ENCODE measurements at places on chromosomes 2 and 18.

DNA sequence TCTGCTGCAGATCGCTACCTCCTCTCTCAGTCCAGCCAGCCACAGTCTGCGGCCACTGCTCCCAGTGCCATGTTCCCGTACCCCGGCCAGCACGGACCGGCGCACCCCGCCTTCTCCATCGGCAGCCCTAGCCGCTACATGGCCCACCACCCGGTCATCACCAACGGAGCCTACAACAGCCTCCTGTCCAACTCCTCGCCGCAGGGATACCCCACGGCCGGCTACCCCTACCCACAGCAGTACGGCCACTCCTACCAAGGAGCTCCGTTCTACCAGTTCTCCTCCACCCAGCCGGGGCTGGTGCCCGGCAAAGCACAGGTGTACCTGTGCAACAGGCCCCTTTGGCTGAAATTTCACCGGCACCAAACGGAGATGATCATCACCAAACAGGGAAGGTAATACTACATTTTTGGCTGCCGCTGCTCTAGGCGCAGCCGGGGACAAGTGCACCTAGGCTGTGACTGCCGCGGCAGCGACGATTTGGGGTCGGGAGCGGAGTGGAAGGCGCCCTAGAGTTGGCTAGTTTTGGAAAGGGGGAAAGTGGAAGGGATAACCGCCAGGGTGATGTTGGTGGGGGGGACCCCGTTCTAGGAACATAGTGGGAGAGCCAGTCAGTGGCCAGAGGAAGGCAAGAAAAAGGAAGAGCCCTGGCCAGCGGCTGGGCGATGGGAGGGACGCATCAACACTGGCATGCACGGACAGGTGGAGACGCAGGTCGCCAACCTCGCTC, 776 bp downstream of the TBR1 start:
- peak; percentile 28 for DNase-seq

- DNase-seq = no peak
Observed at GRCh38 chr2:170217778-170218251, 39.9 kb downstream of the MYO3B start.

- peak; percentile 5 for DNase-seq
Observed at GRCh38 chr2:169222665-169223064, 139.7 kb downstream of the LRP2 start.

DNA sequence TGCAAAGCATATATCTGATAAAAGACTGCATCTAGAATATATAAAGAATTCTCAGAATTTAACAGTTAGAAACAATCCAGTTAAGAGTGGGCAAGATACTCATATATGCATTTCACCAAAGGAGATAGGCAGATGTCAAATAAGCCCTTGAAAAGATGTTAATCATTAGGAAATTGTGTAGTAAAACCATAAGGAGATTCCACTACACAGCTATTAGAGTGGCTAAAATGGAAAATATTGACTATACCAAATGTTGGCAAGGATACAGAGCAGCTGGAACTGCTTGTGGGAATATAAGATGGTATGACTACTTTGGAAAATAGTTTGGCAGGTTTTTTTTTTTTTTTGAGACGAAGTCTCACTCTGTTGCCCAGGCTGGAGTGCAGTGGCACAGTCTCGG, 59.5 kb downstream of the CAB39 start:
- no peak for DNase-seq

- no peak for DNase-seq
Observed at GRCh38 chr18:25457126-25457525, 105.2 kb upstream of the ZNF521 start.

DNA sequence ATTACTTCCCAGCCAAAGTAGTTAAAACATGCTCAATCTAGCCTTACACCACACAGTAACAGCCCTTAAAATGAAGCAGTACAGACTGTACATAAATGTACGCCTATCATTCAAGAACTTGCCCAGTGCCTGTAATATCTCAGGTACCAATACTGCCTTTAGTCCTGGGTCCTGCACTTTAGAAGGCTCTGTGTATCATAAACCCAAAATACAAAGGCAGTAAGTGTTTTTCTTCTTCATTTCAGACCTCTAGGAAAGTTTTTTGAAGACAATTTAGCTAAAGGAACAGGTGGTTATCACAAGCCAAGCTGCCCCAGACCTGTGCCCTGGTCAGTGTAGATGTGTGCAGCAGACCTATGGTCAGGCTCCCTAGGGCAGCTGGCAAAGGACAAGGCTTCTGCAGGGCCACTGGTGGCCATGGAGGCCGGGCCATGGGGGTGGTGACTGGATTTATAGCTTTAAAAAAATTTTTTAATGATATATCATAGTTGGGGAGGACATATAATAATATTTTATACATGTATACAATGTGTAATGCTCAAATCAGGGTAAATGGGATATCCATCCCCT, 18.8 kb downstream of the LPIN2 start:
- DNase-seq = no peak

DNA sequence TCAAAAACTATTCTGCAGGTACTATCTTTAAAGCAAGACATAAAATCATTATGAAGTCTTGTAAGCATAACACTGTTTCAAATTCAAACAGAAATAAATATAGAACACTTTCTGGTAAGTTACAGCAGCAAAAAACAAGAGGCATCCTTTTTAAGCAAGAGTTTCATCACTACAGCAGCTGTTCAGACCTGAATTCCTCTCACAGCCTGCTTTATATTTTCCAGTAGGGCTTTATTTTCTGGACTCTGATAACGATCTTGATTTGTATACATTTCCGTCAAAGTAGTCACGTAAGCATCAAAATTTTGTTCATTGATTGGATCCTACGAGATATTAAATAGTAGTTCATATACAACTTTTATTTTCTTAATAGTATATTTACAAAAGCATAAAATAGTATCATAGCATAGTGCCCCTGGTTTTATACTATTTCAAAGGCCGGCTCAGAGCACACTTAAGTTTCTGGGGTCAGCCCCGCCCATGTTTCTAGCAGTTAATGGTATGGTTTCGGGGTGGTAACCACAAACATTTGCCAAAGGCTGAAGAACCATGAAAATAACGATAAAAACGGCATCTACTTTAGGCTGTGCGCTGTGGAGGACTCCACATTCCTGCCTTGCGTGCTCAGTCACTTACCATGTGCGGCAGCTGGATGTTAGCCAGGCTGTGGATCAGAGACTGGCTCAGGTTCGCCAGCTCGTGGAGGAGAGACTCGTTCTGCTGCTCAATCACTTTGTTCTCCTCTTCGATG, 47.5 kb upstream of the PXDN start:
- DNase-seq = no peak

DNA sequence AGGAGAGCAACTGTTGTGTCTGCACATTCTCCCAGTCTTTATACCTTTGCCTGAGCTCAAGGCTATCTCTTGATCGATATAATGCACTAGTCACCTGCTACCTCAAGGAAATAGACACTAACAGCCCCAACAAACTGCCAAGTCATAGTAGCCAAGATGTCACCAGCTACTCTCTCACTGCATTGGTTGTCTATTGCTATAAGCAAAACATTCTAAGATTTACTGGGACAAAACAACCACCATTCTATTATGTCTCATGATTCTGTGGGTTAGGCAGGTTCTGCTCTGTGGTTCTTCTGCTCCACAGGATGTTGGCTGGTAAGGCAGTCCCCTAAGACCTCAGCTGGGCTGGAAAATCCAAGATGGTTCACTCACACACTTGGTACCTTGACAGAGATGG, 28.5 kb upstream of the MLPH start:
- no peak for DNase-seq

GRCh38 chr18:70036771-70037347, 89.2 kb upstream of the CD226 start:
- DNase-seq = no peak

DNA sequence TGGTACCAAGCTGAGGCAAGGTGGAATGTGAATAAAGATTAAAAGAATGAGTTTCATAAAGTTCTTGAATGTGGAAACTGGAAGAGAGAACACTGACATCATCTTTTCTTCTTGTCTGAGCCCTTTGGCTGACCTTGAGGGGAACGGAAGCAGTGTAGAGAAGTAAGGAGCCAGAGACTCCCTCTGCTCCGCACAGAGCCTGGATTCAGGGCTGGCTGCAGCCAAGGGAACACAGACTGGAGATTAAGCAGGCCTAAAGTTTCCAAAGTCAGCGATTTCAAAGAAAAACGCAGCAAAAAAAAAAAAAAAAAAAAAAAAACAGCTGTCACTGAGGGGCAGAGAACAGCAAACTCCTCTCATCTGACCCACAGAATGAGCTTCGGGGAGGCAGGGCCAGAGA, 19.3 kb upstream of the ALK start:
- no peak for DNase-seq

DNA sequence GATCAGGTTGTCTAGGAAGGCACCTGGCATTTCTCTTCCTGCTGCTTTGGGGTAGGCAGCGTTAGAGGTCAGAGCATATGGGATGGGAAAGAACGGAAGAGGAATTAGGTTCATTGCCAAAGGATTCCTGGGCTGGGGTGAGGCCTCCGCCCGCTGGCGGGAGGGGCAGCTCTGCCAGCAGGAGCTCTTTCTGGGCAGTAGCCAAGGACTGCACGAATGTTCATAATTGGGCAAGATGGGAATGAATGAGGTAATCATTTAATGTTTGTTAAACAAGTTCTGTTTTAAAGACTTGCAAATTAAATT, 253.9 kb downstream of the AGAP1 start:
- DNase-seq = no peak

GRCh38 chr18:11494107-11494506, 115.3 kb upstream of the SLC35G4 start:
- DNase-seq = no peak

- no peak for DNase-seq
Observed at GRCh38 chr18:33959609-33960008, 265.1 kb downstream of the NOL4 start.

DNA sequence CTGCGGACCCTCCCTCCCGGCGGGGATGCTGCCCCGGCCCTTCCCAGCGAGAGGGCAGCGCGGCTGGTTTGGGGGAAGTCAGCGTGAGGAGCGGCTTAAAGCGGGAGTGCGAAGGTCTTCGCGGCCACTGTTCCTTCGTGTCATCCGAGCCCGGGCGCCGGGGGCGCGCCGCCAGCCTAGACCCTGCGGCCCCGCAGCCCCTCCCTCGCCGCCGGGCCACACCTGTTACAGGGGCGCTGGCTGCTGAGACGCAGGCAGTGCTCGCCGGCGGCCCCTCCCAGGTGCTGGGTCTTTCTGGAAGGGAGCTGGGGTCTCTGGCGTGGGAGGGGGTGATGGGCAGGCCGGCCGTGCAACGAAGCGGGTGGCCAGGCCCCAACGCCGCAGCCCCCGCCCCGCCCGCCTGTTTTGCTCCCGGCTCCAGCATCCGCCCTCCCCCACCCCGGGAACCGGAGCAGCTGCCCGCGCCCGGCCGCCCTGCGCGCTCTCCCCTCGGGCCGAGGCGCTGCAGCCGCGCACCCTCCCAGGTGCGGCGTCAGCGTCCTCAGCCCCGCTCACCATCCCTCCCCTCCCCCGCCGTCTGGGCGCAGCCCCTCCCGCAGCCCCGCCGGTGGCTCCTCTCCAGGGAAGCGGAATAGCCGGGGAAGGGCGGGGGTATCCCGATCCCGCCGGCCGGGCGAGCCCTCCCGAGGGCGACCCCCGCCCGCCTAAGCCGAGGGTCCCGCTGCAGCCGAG, 727 bp downstream of the KIF1A start:
- no peak for DNase-seq

DNA sequence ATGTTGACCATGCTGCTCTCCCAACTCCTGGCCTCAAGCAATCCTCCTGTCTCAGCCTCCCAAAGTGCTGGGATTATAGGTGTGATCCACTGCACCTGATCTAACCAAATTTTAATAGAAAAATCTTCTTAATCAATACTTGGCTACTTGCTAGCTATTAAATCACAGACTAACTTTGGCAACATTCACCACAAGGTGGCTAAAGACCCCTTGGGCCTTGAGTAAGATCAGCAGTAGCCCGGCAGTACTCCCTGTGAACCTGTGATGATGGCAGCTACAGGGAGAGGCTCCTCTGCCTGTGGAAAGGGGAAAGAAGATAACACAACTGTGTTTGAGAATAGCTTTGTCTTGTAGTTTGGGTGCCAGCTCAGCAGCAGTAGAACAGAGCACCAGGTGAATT, 102.9 kb downstream of the SLC39A10 start:
- DNase-seq = no peak

GRCh38 chr2:26033270-26033817, 540 bp upstream of the RAB10 start:
- DNase-seq = no peak

GRCh38 chr18:24536326-24536725, 75.9 kb downstream of the HRH4 start:
- no peak for DNase-seq

- peak; percentile 8 for DNase-seq
Observed at GRCh38 chr2:156565066-156565710, 129.0 kb downstream of the GPD2 start.

DNA sequence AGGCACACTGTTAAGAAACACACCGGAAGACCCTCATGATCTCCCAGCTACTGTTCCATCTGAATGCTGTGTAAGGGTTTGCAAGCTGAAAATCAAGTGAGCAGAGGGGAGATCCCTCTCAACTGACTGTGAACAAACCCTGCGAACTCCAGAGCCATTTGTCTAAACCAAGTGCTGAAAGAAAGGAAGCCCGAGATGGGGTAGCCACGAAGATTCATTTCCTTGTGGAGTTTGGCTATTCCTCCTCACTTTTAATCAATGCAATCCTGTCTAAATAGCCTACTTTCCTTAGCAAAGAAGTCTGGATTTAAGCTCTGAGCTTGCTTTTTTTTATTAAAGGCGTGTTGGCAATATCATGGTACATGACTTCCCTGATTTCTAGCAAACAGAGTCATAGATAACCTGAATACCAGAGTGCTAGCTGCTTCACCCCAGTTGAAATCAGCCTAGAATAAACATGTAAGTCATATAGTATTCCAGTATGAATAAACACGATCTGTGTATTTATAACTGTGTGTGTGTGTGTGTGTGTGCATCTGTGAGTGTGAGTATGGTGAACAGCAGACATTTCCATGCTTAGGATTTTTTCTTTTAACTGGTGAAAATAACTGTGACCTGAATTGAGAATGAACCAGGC, 365.2 kb downstream of the ZNF521 start:
- DNase-seq = no peak

- no peak for DNase-seq
Observed at GRCh38 chr2:67412424-67412823, 15.3 kb downstream of the ETAA1 start.

DNA sequence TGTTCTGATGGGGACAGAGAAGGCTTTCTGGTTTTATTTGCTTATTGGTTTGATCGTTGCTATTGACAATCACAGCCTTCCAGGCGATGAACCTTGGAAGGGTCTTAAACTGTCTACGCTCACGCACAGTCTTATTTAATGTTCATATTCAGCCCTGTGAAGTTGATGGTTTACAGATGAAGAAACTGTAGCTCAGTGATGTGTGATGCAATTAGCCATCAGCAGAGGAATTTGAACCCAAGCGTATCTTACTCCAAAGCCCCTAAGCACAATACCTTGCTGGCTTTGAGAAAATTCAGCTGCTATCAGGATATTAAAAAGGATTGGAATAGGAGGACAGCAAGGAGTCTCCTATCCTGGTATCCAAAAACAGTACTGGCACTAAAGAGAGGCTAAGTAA, 98.3 kb upstream of the STPG4 start:
- no peak for DNase-seq

DNA sequence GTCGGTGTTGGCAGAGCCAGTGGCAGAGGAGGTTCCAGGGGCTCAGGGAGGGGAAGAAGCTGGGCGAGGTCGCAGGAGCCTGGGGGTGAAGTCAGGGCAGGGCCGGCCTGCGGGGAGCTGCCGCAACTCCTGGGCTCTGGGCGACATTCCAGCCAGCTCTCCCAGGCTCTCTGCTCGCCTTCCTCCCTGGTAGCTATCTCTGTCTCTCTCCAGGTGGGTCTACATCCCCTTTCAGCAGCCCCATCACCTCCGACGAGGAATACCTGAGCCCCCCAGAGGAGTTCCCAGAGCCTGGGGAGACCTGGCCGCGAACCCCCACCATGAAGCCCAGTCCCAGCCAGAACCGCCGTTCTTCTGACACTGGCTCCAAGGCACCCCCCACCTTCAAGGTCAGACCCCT, 27.0 kb downstream of the SPEG start:
- no peak for DNase-seq

GRCh38 chr2:200575957-200576356, 9.9 kb upstream of the AOX1 start:
- no peak for DNase-seq
